CD4-positive, alpha-beta T cell treated with Interleukin-17A for 1 hour (primary cell): ENCODE measurements at places on chromosomes 11 and 22.

DNA sequence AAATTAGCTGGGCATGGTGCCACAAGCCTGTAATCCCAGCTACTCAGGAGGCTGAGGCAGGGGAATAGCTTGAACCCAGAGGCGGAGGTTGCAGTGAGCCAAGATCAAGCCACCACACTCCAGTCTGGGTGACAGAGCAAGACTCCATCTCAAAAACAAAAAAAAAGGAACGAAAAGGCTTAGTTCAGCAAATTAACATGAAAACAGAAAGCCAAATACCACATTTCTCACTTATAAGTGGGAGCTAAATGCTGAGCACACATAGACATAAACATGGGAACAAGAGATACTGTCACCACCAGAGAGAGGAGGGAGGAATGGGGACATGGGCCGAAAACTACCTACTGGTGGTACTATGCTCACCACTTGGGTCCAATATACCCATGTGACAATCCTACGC is 38.6 kb downstream of the SCGB1A1 start:
- DNase-seq = no peak

- no peak for DNase-seq
Observed at GRCh38 chr11:108628326-108628725, 34.8 kb upstream of the EXPH5 start.

- no peak for DNase-seq
Observed at GRCh38 chr11:129911298-129911697, 15.9 kb upstream of the NFRKB start.

GRCh38 chr11:26806219-26806618 is 84.4 kb upstream of the SLC5A12 start:
- no peak for DNase-seq

GRCh38 chr11:111186308-111186915 is 59.1 kb upstream of the POU2AF2 start:
- DNase-seq = no peak

- DNase-seq = peak; percentile 67
Observed at GRCh38 chr11:112174789-112175598, at the start of gene BCO2. BCO2 (plus strand) TSS chr11:112175512; CDS start chr11:112175602, 90 bp downstream.

- no peak for DNase-seq
Observed at GRCh38 chr11:7457211-7457610, 28.1 kb upstream of the OLFML1 start.

- no peak for DNase-seq
Observed at GRCh38 chr11:1450949-1451710, 35.4 kb downstream of the MOB2 start.
